ENCODE measurements at places on chromosomes 11 and 22.

- DNase-seq, result no peak
Measured at GRCh38 chr11:69014898-69015549, 2.0 kb upstream of the MRGPRF start.

DNA sequence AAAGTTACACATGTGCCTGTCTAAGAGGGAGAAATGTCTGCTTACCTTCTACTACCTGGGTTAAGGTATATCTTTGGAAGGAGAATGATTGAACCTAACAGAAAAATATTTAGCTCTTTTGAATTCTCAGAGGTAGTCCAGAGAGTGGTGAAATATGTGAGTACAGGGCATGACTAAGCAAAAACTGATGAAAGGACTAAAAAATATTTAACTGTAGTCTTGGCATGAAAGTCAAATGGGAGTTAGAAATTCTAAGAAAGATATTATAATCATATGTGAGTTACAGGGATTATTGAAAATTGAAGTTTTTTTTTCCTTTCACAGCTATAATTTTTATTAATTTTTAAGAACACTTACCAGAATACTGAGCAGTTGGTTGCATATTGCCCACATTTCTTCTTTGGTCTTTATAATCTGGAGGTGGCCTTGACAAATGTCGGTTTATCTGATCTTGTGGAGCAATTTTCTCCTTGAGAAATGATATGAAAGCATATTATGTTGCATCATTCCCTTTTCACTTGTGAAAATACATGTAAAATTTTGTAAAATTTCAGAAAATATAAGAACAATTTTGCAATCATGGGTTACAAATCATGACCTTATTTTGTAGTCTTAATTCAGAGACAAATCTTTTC, 61.4 kb upstream of the MTMR2 start:
- no peak for DNase-seq

- DNase-seq, result peak; percentile 31
Measured at GRCh38 chr11:76919887-76920746, 59.4 kb downstream of the ACER3 start.

GRCh38 chr11:130636722-130637464, 188.4 kb downstream of the ADAMTS15 start:
- no peak for DNase-seq

- no peak for DNase-seq
Measured at GRCh38 chr11:114065094-114065493, 5.6 kb downstream of the ZBTB16 start.

DNA sequence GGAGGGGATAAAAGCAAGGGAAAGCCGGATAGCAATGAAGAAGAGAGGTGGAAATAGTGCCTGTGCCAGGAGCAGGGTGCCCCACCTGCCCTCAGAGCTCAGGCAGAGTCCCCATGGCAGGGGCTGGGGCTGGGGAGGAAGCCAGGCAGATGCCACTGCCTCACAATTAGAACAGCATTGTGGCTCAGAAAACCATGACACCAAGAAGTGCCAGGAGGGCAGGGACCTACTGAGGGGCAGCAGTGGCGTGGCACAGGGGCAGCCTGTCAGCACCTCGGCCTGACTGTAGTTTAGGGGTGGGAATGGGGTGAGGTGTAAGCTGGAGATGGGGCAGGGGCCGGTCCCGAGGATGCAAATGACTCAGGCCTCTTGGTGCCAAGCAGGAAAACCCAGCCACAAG, 532.1 kb upstream of the B3GAT1 start:
- DNase-seq, result no peak

DNA sequence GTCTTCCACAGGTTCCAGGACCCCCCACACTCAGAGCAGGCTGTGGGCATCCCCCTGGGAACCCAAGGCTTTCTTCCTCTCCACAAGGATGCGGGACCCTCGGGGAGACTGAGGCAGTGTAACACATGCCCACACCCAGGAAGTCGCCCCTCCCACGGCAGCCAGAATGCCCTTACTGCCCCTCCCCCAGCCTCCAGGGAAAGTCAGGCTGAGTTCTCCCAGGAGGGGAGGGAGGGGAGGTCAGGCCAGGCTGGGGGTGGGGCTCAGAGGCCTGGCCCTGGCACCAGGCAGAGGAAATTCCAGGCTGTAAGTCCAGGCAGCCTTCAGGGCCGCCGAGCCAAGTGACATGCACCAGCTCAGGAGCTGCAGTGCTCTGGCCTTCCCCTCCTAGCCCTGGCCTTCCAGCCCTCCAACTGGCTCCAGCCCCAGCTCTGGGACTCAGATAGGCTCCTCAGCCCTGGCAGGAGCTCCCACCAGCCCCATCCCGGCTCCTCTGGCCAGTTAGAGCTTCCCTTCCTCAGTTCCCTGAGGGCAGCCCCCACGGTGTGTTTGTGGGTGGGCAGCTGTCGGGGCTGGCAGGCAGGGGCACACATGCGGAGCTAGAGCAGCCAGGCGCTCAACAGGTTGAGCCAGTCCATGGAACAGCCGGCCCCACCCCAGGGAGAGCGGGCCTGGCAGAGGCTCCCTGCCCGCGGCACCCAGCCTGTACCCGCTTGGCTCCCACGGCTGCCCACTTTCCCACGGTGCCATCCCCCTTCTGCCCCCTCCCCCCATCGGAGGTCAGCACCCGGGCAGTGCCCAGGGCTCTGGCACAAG, 3.6 kb downstream of the BCL9L start:
- no peak for DNase-seq

- no peak for DNase-seq
Measured at GRCh38 chr11:91904792-91905785, 319.5 kb upstream of the FAT3 start.

DNA sequence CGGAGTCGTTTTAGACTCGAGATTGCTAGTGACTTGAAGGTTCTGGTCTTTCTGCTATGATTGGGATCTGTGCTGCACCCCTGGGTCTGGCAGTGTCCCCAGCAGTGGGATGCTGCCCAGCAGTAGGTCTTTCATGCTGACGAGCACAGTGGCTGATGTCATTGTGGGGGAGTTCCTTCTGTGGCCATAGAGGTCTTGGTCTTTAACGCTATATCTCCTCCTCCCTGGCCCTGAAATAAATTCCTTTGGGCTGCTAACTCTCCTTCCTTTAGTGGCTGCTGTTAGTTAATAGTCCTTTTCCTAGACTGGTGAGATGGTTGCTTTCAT, 136.3 kb downstream of the TEAD1 start:
- DNase-seq, result no peak

GRCh38 chr11:123694551-123694950, 40.1 kb upstream of the SCN3B start:
- no peak for DNase-seq

GRCh38 chr11:35814081-35814695, 129.7 kb upstream of the LDLRAD3 start:
- no peak for DNase-seq

- DNase-seq, result peak; percentile 44
Measured at GRCh38 chr11:34358728-34359547, 1.1 kb upstream of the ABTB2 start.

DNA sequence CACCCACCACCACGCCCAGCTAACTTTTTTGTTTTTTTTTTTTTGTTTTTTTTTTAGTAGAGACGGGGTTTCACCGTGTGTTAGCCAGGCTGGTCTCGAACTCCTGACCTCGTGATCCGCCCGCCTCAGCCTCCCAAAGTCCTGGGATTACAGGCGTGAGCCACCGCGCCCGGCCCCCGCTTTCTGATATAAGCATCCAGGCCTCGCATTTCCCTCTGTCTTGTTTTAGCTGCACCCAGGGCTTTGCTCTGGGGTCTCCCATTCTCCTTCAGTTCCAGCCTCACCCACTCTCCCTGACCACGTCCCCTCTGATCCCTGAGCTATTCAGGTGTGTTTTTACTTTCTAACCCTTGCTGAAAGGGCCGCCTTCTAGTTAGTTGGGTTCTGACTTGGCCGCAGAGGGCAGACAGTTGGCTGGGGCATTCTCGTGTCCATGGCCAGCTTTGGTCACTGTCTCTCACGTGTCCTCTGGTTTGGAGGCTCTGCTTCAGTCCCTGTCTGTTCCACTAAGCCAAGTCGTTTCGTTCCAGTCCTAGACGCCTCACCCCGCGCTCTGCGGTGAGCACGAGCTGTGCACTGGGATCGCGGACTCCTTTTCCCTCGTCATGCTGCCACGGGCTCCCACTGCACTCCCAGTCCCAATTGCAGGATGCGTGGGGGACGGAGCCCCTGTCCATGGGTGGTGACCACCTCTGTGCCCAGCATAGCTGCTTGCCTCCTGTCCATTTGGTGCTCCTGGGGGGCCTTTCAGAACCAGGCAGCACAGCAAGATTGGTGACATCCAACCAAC, 6.0 kb upstream of the TNNT3 start:
- no peak for DNase-seq

GRCh38 chr11:36817336-36817965, 219.4 kb upstream of the RAG2 start:
- no peak for DNase-seq

GRCh38 chr11:126707498-126707897, 293.1 kb downstream of the KIRREL3 start:
- DNase-seq, result no peak

DNA sequence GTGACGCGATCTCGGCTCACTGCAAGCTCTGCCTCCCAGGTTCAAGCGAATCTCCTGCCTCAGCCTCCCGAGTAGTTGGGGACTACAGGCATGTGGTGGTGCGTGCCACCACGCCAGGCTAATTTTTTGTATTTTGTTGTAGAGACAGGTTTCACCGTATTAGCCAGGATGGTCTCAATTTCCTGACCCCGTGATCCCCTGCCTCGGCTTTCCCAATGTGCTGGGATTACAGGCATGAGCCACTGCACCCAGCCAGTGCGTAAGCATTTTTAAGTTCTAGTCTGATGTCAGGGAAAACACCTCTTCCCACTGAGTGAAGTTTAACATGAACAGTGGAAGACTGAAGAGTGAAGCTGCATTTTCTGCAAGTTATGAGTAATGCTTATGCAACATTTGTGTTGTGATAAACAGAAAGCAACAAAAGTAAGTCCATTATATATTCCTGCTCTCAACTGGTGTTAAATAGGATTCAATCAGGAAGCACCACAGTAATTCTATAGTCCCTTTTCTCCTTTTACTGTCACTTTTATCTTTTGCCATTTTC, 1219.8 kb upstream of the RAG2 start:
- DNase-seq, result no peak

GRCh38 chr11:132464003-132464342, 1068.3 kb downstream of the OPCML start:
- no peak for DNase-seq

DNA sequence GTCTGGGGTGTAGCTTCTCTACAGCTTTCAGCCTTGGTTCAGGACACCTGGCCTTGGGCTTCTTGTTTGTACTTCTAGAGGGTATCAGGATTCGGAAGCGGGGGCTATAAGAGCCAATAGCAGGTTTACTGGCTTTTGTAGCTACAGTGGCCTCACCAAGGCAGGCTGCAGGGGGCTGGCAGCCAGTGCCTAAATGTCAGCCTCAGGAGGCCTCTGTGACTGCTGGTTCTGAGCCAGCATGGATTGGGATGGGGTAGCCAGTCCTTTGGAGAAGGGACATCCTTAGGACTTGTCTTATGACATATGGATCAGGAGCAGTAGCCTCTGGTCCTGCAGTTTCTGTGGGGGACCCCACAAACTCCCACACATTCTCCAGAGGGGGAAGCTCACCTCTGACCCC, 29.9 kb downstream of the EIF3F start:
- no peak for DNase-seq

DNA sequence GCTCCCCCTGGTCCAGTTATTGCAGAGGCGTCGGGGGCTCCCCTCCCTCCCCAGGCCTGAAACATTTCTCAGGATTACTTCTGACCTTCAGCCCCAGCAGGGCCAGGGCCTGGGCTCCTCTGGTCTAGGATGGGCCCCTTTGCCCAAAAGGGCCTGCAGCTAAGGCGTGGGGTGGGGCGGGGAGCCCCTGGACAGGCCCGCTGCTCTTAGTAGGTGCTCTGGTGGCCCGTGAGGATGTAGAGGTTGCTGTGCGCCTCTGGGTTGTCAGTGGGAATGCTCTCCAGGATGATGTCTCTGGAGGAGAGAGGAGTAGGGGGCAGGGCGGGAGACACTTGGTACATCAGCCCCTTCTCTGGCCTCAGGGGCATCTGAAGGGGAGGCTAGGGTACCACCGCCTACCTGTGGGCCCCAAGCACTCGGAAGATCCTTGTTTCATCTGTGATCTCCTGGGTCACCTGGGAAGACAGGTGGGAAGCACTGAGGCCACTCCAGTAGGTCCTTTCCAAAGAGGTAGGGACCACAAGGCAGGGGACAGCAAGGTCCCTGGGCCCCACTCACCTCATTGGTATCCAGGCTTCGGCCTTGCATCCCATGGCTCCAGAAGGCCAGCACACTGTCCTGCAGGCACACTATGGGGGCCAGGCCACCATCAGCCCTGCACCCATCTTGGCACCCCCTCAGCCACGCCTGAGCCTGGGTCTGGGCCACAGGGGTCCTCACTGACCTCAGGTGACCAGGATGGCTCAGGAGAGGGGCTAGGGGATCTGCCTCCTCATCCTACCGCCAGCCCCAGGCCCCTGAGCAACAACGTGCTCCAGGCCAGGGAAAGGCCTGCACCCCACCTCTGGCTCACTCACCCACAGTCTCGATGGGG, 11.2 kb upstream of the SF1 start:
- DNase-seq, result no peak

DNA sequence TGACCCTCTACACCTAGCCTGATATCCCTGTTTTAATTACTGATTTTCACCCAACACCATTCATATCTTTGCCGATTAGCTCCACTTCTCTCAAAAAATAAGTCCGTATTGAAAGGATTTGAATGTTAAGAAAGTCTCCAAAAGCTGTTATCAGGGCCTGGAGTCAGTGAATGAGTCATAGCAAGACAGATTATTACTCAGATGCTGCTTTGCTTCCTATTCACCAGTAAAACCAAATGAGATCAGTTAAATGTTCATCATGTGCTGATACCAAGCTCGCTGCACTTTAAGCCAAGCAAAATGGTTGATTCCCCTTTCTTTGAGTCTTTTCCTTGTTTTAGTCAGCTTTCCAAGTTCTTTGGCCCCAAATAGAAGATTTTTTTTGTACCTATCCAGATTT, 228.4 kb downstream of the FAT3 start:
- DNase-seq, result no peak

- DNase-seq, result no peak
Measured at GRCh38 chr11:111444040-111444439, 65.0 kb upstream of the POU2AF1 start.

- no peak for DNase-seq
Measured at GRCh38 chr11:120928627-120929026, 95.3 kb upstream of the TBCEL start.

DNA sequence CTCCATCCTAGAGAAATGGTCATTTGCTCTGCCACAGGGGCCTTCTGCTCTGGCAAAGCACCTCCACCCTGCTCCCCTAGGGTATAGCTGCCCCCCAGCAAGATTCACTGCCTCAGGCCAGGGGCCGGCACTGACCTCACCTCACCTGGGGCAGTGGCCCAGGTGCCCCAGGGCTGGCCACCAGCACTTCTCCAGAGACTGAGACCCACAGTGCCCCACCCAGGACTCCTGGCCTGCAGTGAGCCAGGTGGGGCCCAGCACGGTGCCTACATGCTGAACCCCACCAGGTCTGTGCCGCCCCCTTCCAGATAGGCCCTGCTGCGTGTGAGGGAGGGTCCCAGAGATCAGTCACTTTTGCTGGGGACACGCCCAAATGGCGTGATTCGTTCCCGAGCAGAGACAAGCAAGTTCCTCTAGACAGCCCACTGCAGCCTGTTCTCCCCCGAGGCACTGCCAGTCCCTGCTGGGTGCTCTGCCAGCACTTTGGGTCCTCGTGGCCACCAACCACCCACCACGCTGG, 10.8 kb downstream of the GNB1L start:
- DNase-seq, result no peak

GRCh38 chr11:33540946-33541915, 159.4 kb downstream of the C11orf91 start:
- no peak for DNase-seq
